NCI-H526 (cell line): ENCODE measurements at places on chromosomes 12 and 14.

DNA sequence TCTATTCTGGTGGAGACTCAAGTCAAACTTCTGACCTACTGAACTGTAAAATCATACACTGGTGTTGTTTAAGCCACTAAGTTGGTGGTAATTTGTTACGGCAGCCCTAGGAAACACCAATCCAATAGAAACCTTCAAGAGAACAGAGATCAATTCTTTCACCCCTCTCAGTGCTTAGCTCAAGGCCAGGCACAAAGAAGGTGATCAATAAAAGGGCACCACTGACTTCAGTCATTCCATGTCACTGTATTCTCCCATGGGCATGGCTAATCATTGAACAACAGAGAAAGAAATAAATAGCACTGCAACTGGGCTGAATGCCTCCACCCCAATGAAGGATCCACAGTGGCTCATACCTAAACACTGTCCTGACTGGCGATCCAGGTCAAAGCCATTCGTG, 7.3 kb downstream of the FBLN5 start:
- DNase-seq = no peak

- peak; percentile 6 for DNase-seq
These were observed 105.8 kb downstream of the KCNC2 start for GRCh38 chr12:75103822-75104221.

DNA sequence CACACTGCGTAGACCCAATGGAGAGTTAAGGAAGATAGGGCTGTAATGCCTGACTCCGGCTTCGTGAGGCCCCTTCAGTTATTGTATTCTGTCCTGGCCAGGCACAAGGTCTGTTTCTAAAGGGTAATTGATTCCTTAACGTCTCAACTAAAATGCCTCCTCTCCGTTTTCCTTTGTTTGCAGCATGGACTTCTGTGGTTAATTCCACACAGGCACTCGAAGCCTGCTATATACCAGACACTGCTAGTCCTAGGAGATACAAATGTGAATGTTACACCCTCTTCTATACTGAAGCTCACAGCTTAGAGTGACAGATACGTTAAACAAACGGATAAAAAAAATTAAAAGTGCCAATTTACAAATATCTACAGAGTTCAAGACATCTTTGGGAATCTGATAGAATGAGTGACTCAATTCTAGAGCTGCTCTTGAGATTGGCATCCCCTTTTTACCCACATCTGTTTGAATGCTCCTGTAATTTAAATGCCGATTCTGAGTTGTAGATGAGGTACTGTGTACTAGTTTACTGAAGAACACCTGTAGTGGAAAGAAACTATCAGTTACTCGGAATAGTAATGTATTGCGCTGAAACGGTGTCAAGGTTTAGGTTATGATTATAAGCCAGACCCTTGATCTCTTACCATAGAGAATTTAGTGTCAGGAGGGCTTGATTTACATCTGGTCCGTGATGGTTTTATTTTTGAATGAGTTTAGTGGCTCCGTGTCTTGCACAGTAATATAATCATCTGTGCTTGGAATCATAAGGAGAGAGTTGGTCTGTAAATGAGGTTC, 784 bp downstream of the PSMA6 start:
- no peak for DNase-seq

GRCh38 chr14:90641615-90642243, 174.5 kb downstream of the TTC7B start:
- DNase-seq = no peak

DNA sequence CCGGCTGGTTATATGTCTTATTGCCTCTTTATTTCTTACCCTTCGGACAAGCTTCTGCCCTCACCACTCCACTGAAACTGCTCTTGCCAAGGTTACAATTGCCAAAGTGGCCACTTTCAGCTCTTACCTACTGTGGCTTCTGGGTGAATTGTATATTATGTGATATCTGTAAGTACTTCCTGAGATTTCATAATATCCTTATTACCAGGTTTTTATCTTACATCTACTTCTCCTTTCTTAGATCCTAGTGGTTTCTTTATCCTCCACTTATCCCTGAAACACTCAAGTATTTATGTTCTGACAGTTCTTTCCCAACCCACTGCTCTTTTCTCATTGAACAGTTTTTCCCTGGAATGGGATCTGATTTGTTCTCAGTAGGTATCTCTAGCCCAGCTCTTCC, 10.5 kb downstream of the CELA1 start:
- DNase-seq = no peak

DNA sequence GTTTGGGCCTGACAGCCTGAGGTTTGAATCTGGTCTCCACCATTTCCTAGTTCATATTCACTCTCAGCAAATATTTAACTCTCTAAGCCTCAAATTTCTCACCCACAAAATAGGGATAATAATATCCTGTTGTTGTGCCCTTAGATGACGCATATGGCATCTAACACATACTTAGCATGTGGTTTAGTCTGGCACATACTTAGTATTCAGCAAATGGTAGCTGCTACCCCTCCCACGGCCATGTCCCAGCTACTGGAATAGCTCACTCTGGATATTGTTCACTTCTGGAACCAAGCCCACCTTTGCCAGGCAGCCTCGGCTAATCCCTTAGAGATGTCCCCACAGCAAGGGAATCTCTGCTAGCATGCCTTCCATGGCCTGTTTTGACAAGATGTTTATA, 53.3 kb downstream of the BICD1 start:
- DNase-seq = no peak

DNA sequence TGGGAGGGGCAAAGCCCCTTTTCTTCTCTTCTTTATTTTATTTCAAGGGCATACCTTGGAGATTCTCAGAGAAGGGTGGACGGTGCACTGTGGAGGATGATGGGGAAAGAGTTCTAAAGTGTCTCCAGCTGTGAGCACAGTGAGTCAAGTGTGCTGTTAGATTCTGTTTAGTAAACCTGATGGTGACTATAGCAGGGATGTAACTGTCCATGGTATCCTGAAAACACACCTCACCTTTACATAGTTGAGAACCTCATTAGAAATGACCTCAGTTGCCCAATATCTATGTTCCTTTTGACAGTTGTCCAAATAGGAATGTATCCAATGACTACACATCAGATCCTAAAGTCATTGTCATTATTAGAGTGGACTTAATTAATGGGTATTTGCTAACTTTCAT, 38.0 kb downstream of the CNTN1 start:
- DNase-seq = no peak

GRCh38 chr14:68513137-68513536, 279.7 kb downstream of the ZFP36L1 start:
- no peak for DNase-seq

DNA sequence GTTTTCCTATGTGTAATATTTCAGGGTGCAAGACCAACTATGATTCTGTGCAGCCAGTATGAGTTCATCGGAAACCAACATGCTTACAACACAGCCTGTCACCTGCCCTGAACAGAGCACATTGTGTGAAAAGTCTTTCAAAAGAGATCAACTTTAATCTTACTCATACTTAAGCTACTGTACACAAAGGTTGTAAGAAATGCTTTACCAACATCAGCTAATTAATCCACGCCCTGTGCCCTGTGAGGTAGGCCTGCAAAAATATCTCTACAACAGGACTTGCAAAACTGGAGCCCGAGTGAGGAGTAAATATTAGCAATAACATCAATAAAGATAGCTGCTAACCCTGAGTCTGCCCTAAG, 15.1 kb downstream of the APPL2 start:
- no peak for DNase-seq

DNA sequence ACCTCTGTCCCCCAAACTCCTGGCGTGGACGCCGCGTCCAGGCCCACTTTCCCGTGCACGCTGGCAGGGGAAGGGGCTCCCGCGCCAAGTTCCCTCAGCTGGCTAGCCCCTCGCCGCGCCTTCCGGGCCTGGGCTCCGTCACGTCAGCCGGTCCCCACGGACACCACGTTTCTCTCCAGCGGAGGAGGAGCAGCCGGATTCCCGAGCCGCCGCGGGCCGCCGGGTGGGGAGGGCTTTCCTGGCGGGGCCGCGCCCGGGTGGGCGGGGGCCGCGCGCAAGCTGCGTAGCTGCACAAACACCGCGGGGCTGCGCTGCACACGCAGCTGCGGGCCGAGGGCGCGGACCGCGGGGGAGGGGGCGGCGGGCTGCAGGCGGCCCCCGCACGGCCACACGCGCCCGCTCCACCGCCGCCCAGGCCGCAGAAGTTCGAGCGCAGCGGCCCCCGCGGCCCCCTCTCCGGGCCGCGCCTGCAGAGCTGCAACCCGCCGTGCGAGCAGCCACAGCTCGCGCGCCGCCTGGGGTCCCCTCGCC, 45.1 kb upstream of the PNMA1 start:
- peak; percentile 76 for DNase-seq

DNA sequence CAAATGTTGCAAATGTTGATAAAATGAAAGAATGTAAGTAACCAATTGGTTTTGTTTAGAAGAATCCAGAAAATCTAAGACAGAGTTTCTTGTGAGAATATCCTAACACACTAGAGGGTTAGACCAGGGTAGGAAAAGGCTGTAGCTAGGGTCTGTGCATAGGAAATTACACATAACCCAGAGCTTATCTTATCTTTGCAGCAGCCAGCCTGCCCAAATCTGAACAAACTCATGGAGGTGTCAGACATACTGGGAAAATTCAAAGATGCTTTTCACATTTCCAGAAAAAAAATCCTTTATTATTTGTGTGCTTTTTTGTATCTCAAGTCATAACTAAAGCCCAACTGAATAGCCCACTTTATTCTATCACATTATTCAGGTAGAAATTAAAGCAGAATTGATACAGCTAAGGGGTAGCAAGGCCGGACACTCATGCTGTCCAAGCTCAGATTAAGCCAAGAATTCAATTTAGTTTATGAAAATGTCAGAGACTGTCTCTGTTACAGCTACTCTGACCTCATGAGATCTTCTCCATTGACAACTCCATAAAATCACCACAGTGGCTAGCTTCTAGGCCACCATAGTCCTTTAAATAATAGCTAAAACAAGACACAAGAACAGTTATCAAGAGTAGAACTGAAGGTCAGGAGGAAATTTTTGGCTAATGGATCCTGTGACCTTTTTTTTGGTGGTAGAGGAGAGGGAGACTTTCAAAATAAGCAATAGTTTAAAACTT, 169.6 kb upstream of the RASSF8 start:
- no peak for DNase-seq

DNA sequence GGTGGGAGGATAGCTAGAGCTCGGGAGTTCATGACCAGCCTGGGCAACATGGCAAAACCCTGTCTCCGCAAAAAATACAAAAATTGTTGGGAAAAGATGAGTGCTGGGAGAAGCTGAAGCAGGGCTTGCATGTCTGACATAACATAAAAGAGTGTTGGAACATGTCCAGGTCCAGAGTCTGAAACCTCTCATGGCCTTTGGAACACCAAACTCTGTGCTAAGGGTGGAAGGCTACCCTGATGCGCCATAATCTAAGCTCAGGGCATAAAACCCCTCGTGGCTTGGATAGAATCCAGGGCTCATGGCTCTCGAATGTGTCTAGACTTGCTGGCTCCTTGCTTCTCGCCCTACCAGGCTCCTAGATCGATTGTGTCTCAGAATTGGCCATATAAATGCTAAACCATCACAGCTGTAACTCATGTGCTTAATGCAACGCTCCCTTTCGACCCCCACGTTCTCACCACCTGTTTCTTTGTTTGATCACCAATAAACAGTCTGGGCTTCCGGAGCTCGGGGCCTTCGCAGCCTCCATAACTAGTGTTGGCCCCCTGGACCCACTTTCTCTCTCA, 6.7 kb upstream of the CLEC7A start:
- DNase-seq = no peak

- DNase-seq = no peak
These were observed 26.3 kb upstream of the BBS10 start for GRCh38 chr12:76374386-76375020.

GRCh38 chr14:61460718-61461611, 139.6 kb downstream of the PRKCH start:
- DNase-seq = no peak

DNA sequence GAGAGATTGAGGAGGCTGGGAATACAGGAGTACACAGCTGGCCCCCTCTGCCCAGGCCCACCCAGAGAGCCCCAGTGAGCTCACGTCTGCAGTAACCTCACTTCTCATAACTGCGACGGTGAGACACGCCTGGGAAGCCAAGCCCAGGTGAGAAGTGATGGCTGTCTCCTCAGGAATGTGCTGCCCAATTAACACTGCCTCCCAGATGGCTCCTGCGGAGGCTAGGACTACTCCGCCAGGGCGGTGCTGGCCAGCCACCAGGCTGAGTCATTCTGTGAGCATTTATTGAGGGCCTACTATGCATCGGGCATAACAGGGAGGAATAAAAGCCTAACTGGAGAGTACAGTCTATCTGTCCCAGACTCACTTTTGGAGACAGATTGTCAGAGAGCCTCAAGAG, 9.3 kb upstream of the TMEM106C start:
- DNase-seq = no peak

DNA sequence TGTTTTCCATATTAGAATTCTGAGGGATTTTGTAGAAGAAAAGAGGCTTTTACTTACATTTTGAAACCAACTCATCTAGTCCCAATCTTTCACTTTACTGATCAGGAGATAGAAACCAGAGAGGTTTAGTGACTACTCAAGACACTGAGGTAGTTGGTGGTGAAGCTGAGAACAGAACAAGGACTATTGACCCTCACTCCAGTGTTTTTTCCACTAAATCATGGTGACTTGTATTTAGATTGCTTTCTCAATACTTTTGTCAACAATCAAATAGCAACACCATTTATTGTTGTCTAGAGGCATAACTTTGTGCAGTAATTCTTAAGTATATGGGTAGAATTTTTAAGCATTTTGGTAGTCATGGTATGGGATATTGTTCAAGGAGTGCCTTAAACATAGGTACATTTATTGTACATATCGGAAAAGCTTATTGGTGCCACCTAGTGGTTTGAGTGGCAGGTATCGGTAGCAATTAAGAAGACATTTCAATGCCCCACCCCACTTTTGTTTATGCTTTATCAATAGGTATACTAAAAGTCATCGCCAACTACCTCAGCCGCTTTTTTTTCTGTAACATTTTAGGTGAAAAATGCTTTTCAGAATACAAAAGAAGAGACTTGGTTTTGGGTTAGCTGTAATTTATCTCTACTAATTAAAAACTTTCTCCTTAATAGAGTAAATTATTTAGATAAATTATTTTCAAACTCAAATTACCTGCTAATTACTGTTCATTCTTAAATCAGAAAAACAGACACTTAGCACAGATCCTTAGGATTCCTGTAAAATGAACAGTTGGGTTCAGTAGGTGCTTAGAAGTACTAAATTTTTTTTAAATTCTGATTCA, 47.3 kb upstream of the PAWR start:
- peak; percentile 49 for DNase-seq

DNA sequence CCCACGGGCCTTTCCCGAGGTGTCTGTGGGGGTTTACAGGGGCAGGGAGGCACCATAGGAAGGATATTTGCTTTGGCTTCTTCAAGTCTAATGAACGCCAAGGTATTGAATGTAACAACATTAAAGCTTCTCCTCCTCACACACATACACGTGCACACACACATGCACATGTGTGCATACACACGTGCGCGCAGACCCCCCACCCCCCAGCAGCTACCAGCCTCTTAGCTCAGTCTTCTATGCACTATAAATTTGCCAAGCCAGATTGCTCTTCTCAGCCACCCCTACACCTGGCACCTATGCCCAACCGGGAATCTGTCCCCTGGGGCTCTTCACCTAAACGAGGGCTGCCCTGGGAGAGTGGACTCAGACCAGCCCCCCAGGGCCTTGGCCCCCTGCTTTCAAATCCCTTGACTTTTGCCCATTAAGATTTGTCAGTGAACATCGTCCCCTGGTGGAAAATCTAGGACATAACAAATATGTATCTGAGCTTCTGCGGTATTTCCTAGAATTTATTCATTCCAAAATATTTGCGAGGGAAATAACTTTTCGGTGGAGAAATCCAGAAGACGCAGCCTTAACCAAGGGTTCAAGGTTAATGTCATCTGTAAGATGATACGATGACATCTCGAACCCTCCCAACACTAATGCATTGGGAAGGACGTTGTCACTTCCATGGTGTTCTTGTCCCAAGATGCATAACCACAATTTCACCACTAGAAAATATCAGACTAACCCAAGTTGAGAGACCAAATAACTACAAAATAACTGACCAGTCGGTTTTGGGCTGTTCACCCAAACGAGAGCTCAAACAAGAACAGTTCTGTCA, 330.4 kb downstream of the MED13L start:
- no peak for DNase-seq
